Activated CD4-positive, alpha-beta T cell treated with anti-CD3 and anti-CD28 coated beads for 1 hour (primary cell): ENCODE measurements at places on chromosomes 16 and 17.

DNA sequence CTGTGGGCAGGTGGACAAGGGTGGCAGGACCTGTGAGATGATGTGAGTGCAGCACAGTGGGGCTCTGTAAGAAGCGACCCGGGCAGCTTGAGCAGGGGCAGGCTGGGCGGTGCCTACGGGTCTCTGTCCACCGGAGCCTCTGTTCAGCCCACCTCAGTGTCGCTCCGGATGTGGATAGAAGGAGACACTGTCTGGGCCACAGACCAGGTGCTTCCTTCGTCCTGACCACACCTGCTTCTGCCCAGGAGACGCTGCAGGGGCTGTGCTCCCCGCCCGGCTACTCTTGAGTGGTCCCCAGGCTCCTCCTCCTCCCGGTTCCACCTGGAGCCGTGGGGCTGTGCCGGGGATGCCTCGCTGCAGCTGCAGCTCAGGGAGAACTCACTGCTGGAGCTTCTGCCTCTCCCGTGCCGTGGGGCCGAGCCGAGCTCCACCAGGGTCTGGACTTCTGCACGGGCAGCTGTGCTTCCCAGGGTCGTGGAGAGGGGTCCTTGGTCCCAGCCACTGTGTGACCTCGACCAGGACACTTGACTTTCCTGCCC, 21.5 kb downstream of the METRNL start:
- no peak for DNase-seq

GRCh38 chr16:85675251-85675874, 13.4 kb downstream of the GINS2 start:
- no peak for DNase-seq

DNA sequence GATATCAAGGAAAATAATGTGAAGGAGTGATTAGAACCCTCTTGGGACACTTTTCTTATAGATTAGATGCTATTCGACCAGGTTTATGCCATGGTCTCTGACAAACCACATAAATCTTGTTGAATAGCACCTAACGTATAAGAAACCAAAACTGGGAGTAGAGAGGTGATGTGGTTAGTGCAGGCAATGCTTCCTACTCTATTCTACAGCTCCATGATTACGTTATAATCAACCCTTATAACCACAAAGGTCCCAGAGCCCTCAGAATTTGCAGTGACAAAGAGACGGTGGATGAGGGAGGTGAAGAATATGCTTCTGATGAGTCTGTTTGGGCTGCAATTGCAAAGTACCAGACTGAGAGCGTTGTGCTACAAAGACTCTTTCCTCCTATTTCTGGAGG, 78.4 kb downstream of the ARHGAP44 start:
- DNase-seq: no peak

DNA sequence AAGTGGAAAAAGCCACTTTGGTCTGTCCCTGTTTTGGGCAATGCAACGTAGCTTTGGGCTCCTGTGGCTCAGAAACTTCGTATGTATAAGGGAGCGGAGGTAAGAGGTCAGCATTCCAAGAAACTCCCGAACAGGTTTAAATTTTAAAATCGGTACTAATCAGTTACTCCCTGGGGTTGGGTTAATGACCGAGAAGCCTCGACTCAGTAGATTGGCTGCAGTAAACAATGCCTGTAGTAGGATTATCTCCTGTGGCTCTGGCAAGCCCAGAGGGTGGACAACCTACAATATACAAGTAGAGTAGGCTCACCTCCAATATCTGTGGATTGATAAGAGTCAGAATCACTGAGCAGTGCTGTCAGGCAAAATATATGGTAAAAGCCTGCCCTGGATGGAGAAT, 1.6 kb upstream of the GNA13 start:
- no peak for DNase-seq

GRCh38 chr16:8885674-8886592, 3.8 kb downstream of the LITAFD start:
- no peak for DNase-seq

DNA sequence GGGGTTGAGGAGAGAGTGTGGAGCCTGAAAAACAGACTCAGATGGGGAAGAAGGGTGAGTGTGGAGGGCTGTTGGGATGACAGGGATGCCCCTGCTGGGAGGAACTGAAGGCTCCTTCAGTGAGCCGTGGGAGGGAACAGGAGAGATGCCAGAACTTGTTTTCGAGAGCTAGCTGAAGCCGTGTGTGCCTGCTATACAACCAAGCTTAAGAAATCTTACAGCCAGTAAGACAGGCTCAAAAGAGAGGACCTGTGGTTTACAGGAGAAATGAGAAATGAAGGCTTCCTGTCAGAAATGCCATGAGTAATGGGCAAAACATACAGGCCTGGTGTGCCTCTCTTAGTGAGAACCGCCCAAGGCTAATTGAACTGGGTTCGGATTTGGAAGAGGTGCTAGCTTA, 99.6 kb downstream of the SPACA3 start:
- DNase-seq: no peak

- DNase-seq: no peak
Observed at GRCh38 chr17:2110436-2110835, 55.5 kb downstream of the HIC1 start.

DNA sequence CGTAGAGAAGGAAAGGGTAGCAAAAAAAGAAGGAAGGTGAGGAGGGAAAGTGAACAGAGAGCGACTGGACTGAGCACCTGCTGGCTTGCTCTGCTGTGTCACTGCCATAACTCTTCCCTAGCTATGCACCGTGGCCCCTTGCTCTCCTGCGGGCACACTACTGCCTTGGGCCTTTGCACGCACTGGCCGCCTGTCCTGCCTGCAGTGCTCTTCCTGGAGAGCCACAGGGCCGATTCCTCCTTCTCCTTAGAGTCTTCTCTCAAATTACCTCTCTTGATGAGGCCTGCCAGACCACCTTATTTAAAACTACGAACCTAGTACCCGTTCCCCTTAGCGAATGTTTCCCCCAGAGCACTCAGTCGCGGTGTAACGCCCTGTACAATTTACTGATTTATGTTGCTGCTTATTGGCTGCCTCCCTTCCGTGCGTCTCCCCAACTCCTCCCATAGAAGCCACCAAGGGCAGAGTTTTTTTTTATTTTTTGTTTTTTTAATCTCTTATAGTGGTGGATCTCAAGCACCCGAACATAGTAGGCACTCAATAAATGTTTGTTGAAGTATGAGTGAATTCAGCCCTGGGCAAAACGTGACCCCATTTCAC, 70.3 kb downstream of the RAI1 start:
- DNase-seq: no peak
